ENCODE measurements at places on chromosomes 11 and 22.

DNA sequence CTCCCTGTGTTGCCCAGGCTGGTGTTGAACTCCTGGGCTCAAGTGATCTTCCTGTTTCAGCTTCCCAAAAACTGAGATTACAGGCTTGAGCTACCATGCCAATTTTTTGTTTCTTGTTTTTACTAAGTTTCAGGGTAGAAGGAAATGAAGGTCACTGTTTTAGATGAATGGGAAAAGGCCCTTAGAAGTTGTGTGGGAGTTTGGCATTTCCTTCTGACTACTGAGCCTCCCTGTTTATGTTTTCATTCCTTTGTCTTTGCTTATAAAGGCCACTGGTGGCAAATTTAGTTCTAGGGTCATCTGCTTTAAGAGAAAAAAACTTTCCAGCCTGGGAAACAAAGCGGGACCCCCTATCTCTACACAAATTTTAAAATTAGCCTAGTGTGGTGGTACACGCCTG lies 22.1 kb downstream of the SRPRA start:
- DNase-seq, result no peak

- no peak for DNase-seq
These were observed 78.9 kb upstream of the PLET1 start for GRCh38 chr11:112339566-112339965.

GRCh38 chr22:25142102-25142501 lies 57.6 kb upstream of the CRYBB3 start:
- DNase-seq, result no peak

GRCh38 chr11:18769802-18770456 lies 21.7 kb downstream of the PTPN5 start:
- no peak for DNase-seq

- no peak for DNase-seq
These were observed 67.4 kb downstream of the SPECC1L start for GRCh38 chr22:24337894-24338645.

DNA sequence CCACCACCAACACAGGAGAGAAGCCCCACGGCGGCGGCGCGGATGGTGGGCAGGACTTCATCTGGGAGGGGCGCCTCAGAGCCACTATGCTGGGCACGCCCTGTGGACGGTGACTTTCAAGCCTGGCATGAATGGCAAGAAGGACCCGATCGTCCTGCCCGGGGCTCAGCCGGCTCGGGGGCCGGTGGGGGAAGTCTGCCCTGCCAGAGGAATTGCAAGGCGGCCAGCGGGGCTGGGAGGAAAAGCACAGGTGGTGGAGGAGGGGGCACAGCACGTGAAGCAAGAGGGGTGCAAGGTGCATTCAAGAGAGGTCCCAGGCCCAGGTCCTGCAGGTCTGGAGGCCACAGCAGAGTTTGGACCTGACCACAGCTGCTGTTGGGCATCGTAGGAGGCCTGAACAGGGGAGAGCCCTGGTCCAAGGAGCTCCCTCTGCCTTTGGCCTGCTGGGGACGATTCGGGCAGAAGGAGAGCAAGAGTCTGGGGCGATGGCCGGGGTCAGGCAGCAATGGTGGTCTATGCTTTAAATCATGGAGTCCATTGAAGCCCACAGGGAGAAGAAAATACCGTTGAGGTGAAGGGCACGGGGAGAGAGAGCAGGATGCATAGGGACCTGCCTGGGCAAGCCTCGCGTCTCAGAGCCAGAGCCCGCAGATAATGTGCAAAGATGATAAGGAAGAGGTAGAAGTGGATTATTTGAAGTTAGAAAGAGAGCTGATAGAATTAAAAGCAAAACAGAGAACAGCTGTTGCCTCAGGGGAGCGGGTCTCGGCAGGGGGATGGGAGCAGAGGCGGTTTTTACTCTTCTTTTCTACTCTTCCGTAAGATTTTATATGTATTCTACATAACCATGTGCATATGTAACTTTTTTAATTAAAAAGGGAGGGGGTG lies 82.6 kb upstream of the SHISAL1 start:
- DNase-seq, result no peak

DNA sequence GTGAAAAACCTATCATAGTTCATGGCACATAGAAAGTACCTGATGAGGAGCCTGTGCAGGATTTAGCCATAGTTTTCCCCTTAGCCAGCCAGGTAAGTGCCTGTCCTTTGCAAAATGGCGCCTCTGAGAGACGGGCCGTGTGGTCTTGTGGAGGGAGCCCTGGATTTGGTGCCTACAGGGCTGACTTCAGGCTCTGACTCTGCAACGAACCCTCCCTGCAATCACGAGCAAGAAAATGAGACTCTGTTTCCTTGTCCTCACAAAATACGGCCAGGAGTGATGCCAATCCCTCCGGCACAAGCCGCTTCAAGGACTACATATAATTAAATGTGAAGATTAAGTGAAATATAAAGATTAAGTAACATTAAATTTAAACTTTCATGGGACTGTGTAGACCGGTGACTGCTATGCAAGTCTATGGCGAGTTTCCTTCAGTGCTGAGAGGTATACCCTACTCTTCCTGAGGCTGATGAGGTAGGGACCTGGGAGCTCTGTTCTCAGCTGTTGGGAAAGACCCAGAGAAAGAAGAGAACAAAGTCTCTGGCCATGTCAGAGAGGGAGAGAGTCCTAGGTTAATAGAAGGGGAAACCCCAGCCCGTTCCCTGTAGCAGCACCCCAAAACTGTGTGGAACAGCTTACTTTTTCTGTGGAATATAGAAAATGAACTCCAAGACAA lies 6.1 kb upstream of the CXCR5 start:
- DNase-seq, result no peak

- no peak for DNase-seq
These were observed 44.9 kb downstream of the ARRB1 start for GRCh38 chr11:75306529-75306928.

- DNase-seq, result no peak
These were observed 47.7 kb upstream of the PPP6R3 start for GRCh38 chr11:68412593-68413475.

DNA sequence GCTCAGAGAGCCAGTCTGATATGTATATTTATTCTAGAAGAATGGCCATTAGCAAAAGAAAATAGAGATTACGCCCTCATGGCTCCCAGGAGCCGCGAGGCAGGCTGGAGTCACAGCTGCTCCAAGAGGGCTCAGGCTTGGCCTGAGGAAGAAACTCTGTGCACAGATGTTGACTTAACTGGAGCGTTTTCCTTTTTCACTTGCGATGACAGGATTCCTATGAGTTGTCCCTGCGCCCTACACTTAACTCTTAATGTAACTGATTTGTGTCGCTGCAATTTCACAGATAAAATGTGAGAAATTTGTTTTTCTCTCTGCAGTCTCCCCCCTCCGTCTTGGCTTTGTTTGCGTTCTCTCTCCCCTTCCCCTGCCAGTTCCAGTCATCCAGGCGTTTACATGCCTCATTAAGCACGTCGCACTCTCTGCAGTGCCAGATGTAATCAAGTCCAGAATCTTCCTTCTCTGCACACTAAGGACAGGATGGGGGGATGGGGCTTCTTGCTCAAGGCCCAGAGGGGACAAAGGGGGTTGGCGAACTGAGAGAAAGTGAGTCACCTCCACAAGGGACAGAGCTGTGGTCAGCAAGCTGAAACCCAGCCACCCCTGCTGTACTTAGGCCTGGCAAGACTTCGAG lies 1060.1 kb downstream of the NTM start:
- DNase-seq, result no peak

GRCh38 chr11:44947114-44947513 lies 3.6 kb downstream of the TP53I11 start:
- no peak for DNase-seq

DNA sequence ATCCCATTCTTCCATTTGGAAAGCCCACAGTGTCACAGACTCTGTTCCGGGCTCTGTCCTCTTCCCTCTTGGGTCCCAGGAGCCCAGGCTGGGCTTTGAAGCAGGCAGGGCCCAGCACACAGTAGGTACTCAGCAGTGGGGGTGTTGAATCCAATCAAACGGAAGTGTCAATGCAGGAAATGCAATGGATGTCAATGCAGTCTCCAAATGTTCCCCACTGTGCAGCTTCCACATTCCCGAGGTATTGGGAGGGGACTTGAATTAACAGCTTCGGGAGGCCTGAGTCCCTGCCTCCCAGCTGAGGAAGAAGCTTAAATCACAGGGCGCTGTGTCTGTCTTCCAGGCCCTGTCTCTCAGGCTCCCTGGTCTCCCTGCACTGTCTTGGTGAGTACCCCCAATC lies 21.8 kb upstream of the SMIM35 start:
- DNase-seq, result no peak

- no peak for DNase-seq
These were observed 7.5 kb downstream of the TMEM138 start for GRCh38 chr11:61369372-61370348.

- DNase-seq, result no peak
These were observed 277.6 kb upstream of the ZC3H12C start for GRCh38 chr11:109815500-109816150.

DNA sequence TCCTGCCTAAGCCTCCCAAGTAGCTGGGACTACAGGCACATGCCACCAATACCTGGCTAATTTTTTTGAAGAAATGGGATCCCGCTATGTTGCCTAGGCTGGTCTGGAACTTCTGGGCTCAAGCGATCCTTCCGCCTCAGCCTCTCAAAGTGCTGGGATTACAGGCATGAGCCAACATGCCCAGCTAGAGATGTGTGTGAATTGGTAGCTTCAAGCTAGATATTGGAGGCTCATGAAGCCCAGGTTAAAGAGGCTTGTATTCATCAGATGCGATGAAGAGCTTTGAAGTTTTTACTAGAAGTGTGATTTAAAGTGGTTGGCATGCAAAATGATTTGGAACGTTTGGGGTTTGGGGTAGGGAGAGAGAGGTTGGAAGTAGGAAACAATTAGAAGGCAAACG lies 19.6 kb downstream of the NF2 start:
- DNase-seq, result no peak

DNA sequence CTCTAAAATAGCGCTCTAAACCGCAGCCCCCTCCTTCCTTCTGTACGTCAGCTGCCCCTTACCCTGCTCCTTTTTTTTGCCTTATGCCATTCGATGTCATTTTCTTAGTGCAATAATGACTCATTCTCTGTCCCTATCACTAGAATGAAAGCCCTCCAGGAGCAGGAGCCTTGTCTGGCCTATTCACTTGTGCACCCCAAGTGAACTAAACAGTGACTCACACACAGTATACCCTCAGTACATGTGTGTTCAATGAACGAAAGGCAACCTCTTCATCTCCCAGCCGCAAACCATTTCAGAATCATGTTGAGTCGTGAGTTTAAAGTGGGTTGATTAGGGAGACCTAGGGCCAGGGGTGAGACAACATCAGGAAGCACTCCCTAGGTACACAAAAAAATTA lies 50.7 kb upstream of the SPATA19 start:
- DNase-seq, result no peak

DNA sequence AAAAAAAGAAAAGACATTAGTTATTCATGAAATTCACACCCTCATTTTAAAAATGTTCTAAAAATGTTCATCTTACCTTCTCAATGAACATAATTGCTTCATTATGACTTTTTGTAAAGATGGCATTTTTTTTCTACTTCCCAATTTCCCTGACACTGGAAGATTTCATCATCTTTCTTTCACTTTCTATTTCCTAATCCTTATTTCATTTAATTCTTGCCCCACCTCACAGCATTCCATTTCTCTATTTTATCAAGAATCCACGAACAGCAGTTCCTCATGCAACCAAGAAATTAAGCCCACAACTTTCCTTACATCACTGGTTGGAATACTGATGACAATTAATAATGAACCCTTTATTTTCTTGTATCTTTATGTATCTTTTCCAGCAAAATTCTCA lies 1.9 kb downstream of the PATL1 start:
- no peak for DNase-seq

DNA sequence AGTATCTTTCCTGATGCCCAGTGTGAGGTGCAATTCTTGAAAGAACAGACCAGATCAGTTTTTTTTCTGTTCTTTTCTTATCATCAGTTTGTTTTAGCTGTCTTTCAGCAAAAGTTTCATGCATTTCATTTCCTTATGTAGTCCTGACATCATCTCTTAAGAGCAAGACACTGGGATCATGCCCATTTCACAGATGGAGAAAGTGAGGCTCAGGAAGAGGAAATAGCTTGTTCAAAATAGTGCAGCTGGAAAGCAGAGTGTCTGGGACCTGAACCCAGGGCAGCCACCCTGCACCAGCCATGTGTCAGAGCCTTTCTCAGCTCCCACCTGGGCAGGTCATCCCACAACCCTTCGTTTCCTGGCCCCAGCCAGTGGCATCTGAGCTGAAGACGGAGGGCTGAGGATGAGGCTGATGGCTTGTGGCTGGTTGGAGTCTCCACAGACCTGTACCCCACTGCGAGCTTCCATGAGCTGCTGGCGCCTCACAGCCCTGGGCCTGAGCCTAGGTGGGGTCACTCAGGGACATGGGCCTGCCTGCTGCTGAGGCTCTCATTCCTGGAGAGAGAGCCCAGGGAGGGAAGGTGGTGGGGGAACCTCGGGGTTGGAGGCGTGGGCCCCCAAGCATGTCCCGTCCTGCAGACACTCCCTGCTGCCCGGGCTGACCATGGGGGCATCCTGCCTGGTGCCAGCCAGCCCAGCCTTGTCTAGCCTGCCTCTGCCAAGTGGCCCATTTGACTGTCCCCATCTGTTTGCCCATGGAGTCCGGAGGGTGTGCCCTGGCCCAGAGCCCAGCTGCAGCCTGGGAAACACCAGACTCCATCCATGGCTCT lies 61.8 kb downstream of the SMIM38 start:
- DNase-seq, result no peak

DNA sequence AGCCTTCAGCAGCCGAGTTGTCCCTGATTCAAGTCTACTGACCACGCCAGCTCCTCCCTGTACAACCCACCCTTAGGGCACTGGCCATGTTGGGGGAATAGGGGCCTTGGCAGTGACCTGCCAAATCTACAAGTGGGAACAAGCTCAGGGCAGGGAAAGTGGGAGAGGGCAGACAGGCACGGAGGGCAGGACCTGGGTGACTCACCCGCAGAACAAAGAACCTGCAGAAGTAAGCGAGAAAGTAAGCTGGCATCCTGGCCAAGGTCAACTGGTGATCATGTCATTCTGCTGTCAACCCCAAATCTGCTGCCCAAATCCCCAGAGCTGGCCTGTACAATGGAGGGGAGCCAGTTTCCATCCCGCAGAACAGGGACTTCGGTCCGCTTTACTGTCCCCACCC lies 7.9 kb upstream of the SCGB1A1 start:
- no peak for DNase-seq

DNA sequence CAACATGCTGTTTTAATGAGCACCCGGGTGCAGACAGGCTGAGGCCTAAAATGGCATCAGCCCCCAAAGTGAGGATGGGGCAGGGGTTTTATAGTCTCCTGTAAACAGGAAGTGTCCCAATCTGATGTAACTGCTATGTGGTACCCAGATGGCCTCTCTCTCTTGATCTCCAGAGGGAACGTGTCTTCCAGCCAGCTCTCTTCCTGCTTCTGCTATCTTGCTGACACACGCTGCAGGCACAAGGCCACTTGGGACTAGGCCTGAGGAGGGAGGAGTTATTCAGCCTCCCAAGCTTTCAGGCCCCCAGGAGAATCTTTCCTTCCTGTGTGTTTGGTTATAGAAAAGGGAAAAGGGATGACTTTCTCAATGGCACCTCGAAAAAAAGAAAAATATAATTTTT lies 11.4 kb upstream of the VSTM5 start:
- DNase-seq, result no peak

- DNase-seq, result no peak
These were observed 11.1 kb downstream of the CCKBR start for GRCh38 chr11:6270584-6271246.

- no peak for DNase-seq
These were observed 101.5 kb downstream of the TRAF6 start for GRCh38 chr11:36408498-36409136.

GRCh38 chr11:64665411-64665821 lies 57.6 kb downstream of the NRXN2 start:
- no peak for DNase-seq

- DNase-seq, result no peak
These were observed 84.2 kb downstream of the CTTN start for GRCh38 chr11:70482529-70482917.
